ENCODE measurements at places on chromosomes 3 and 15.
A peak's percentile ranks its signal among the peaks of the same experiment; 100 is the strongest.

GRCh38 chr15:54462511-54462913 is 484.3 kb downstream of the UNC13C start:
- no peak for DNase-seq

GRCh38 chr3:126314790-126315658 is 42.2 kb downstream of the KLF15 start:
- no peak for DNase-seq

DNA sequence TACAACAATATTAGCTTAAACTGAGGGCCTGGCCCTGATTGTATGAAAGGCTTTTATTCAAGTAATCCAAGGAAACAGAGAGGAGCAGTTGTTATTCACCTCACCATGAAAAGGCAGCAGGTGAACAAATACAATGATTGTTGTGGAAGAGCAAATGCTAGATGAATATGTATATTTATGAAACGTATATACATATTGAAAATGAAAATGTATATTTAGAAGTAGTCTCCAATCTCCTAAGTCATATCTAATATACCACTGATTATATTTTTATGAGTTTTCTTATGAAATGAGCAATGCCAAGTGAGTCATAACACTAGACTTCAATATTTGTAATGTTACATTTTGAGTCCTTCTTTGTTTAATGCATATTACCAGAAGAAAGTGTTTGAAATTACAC is 116.2 kb upstream of the KCNMB2 start:
- DNase-seq: no peak

GRCh38 chr15:52749258-52749657 is 40.9 kb downstream of the ONECUT1 start:
- DNase-seq: no peak

DNA sequence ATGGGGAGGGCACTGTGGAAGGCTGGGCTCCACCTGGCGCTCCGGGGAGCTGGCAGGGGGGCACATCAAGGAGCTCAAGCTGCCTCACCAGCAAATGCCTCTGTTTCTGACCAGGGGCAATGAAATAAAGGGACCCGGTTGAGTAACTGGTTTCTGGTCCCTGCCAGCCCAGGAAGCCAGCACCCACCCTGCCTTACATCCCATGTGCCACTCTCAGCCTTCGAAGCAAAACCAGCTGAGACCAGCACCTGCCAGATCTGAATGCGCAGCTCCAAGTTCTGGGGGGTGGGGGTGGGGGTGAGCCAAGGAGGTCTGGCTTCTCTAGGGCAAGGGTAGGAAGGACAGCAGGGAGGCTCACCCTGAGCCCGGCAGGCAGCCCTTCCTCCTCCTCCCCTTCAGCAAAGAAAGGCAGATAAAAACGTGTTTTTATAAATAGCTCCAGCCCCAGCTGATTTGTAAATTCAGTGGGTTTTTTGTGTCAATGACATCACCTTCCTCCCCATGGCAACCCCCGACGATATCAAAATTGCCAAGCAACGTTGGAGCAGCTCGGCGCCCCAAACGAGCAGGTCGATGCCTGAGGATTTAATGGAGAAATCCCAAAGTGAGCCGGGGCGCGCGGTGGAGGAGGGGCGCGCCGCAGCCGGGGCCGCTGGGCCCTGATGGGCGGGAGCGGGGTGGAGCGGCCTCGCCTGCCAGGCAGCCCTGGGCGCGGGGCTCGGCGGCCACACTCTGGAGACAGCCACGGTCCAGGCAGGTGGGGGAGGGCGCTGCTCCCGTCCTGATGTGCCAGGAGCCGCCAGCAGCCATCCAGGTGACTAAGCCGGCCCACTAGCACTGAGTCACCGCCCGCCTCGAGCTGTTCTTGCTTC is at the start of gene PAK6:
TSS of gene PAK6 (plus strand) at position 532 of the 872 bp plus-strand sequence. CDS start 25,723 bp downstream, outside the sequence.
- DNase-seq: no peak

- DNase-seq: no peak
These were observed 81.6 kb upstream of the RPL32 start for GRCh38 chr3:12922881-12923431.

- DNase-seq: no peak
These were observed 30.4 kb downstream of the FSTL1 start for GRCh38 chr3:120420360-120420759.

GRCh38 chr15:82132096-82132495 is 86.3 kb upstream of the MEX3B start:
- DNase-seq: no peak

GRCh38 chr3:186142393-186142932 is 33.6 kb upstream of the ETV5 start:
- DNase-seq: no peak

DNA sequence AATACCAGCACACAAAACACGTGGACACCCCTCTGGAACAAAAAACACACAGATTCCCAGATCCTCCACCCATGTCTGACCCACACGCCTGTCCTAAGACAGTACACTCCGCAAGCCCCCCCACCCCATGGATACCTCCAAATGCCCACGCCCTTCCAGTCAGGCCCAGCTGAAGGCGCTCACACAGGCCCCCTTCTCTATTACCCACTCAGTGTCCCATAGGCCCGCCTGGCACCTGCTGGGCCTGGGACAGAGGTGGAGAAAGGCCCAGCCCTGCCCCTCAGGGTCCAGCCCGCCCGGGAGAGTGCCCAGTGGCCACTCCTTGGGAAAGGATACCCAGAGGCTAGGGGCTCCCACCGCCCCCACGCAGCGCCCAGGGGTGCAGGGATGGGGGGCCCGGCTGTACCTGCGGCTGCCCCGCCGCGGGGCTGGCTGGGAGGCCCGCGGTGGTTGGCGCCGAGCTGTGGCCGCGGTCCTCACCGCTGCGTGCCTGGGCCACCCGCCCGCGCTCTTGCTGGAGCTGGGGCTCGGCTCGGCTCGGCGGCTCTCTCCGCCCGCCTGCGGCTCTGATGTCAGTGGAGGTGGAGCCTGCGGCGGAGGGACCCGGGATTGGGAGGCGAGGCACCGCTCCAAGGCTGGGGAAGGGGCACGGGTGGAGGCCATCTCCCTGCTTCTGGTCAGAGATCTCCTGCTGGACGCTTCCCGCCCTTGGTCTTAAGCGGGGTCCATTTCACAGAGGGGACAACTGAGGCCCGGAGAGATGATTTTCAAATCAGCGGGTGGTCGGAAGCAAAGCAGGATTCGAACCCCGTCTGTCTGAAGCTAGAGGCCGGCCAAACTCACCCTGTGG is at the start of gene CAMK1:
TSS of gene CAMK1 (minus strand) at position 522 of the 850 bp plus-strand sequence. CDS start 2,198 bp downstream, outside the sequence.
- peak; percentile 27 for DNase-seq

- no peak for DNase-seq
These were observed 15.2 kb downstream of the ITIH3 start for GRCh38 chr3:52809662-52810377.

- no peak for DNase-seq
These were observed 58.9 kb downstream of the SFMBT1 start for GRCh38 chr3:52986938-52987337.

DNA sequence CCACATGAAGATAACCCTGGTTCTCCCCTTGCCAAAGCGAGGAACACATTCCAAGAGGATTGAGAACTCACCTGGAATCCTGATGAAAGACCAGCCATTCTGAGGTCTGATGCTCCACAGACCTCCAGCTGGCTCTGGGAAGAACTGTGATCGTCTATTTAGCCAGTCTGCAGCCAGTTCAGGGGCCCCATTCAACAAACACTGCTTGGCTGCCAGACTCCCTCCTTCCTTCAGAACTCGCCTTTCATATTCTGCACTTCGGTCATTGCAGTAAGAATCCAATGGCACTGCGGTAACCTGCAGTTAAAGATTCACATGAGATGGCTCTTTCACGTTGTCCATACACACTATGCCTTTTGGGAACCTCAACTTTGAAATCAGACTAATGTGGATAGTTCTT is 67.6 kb downstream of the CHAC1 start:
- no peak for DNase-seq

DNA sequence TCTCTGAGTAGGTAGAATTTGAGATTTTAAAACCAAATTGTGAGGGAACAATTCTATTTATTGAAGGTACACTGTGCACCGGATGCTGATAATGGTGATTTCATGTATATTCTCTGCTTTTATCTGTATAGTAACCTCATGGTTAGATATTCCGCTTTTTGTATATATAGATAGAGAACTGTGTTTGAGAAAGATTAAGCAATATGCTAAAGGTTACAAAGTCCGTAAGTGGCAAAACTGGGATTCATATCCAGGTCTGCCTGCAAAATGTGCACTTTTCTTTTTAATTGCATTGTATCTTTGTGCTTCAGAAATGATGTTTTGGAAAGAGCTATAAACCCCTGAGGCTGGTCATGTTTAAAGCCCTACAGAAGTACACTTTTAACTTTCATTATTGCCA is 635.4 kb upstream of the NECTIN3 start:
- no peak for DNase-seq

DNA sequence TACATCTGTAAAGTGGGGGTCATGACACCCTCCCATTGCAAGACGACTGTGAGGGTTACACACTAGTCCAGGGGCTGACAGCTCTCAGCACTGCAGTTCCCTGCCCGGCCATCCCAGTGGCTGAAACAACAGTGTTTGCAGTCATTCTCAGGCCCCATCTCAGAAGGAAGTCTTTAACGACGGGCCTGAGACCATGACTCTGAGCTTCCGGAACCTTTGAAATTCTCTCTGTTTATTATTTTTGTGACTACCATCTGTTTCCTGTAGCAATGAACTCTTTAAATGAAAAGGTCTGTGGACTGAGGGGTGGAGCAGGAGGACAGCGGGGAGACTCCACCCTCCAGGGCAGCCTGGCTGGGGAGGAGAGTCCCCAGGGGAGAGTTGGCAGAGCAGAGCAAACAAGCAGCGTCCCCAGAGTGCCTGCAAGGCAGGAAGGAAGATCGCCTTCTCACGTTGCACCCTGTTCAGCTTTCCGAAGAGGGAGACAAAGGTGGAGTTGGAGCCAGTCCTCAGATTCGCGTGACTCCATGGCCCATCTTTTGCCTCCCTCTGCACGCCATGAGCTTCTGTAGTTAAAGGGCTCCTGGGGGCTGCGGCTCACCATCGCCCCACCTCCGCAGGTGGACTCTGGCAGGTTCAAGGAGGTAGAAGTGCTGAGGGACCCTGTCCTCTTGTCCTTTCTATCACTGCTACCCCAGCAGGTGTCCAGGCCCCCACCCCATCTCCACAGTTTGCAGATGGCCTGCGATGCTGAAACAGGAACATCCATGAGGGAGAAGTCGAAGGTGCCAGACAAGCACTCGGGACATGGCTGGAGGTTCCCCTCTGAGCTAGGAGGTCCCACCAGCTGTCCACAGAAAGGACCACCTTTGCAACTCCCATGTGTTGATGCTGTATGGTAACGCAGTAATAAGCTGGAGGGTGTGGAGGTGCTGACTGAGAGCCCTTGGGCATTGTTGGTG is 525.8 kb upstream of the PROK2 start:
- DNase-seq: no peak

GRCh38 chr3:188164248-188164687 is 10.3 kb downstream of the LPP start:
- DNase-seq: no peak

- DNase-seq: no peak
These were observed 25.4 kb downstream of the PXK start for GRCh38 chr3:58358092-58358491.

DNA sequence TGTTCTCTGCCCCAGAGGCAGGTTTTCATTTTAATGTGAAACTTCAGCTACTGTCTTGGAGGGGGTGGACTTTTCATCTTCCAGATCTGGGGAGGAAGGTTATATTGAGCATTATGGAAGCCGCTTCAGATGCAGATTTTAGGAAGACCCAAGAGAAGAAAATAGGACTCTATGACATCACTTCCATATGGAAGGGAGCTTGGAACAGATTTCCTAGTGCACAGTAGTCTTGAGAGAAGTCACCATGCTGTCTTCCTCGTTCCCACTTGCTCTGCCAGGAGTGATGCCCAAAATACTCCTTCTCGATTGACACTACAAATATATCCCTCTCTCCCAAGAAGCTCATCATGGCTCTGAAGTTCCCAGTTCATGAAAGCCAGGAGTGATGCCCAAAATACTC is 197.2 kb downstream of the ATP10A start:
- no peak for DNase-seq

- DNase-seq: no peak
These were observed 26.1 kb downstream of the PPP1R2 start for GRCh38 chr3:195517030-195517429.

GRCh38 chr3:101261506-101261905 is 58.9 kb downstream of the IMPG2 start:
- DNase-seq: no peak
